ENCODE measurements at places on chromosomes 3 and 15.

DNA sequence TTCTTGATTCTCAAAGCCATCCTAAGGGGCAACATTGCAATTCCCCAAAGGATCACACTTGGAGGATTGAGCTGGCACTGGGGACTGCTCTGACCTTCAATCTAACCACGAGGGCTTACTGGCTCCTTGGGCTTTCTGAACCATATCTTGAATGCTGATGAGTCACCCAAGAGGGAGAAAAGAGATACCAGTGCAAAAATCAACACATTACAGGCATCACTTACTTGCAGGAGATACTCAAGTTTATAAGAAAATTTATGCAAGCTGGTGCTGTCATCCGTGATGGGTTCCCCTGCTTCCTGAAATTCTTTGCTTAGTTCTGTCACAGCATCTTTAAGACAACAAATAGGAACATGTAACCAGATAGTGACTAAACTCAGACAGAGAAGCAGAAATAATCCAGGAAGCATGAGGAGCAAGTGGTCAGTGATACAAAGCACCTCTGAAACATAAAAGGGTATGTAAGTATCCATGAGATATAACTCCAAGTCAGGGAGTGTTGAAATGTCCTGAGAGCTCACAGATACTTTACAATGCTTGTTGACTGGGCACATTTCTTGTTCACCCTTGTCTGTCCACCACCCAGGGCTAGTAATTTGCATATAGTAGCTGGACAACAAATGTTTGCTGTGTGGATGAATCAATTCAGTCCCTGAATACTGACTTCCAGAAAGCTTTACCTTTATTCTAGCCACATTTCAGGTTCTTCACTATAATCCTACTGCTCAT lies 14.1 kb downstream of the FYCO1 start:
- no peak for DNase-seq

DNA sequence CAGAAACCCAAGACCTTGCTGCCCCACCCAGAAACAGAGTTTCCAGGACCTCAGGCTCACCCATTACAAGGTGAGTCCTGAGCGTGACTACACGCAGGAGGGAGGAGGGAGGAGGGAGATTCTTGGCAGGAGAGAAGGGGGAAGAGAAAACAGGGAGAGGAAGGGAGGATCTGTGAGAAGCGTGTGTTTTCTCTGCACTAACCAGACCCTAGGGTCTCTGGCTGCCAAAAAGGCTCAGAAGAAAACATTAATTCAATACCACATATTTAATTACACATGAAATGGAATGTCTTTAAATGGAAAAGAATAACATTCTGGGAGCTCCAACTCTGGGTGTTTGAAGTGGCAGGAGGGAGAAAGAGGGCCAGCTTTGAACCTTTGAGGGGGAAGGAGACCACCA lies 309.0 kb downstream of the NTRK3 start:
- DNase-seq, result no peak

- no peak for DNase-seq
Measured at GRCh38 chr3:157103280-157103679, 56.7 kb downstream of the CCNL1 start.

DNA sequence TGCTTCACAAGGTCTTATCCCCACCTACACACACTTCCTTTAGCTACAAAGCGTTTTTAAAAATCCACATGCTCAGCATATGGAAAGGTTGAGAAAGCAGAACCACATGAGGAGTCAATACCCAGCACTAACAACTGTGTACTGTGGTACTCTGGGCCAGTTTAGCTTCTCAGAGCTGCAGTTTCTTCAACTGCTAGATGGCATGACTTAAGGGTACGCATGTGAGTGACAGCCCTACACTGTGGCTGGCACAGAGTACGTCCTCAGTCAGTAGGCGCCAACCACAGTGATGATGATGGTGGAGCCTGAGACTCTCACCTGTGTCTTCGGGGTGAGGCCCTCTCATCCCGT lies 17.4 kb downstream of the CCDC12 start:
- DNase-seq, result no peak

DNA sequence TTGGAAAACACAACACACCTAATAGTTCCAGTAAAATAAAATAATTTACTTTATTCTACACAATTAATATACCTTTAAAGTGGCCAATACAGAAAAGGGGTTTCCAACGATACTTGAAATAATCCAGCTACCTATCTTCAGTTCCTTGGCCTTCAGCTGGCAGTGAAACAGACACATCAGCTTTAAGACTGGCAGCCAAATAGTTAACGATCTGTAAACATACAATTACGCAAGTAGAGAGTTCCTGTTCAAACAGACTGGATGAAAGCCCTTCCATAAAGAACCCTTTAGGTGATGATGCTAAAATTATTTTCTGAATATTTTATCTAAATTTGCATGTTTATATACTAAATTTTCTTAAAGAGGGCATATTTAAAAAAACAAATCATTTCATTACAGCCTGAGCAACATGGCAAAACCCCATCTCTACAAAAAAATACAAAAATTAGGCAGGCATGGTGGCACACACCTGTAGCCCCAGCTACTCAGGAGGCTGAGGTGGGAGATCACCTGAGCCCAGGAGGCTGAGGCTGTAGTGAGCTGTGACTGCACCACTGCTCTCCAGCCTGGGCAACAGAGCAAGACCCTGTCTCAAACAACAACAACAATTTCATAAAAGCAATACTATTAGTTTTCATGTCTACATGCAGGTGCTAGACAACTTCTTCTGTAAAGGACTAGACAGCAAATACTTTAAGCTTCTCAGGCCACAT lies 12.9 kb downstream of the DYNC1LI1 start:
- no peak for DNase-seq

DNA sequence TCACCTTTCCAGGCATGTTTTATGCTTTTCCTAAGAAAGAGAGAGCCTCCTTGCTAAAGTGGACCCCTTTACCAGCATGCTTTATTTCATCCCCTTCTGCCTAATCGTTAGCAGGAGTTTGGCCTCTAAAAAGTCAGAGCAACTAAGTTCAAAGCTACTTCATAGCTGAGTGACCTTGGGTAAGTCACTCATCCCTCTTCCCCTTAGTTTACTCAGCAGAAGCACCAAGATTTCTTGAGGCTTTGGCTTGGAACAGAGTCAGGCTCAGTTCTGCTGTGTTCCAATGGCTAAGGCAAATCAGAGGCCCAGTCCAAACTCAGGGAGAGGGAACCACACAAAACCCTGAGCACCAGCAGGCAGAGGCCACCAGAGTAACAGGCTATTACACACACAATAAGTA lies 254.9 kb downstream of the TJP1 start:
- DNase-seq, result no peak

- DNase-seq, result no peak
Measured at GRCh38 chr3:86921971-86922680, 68.8 kb downstream of the VGLL3 start.

GRCh38 chr3:38152609-38153008 lies 12.7 kb upstream of the OXSR1 start:
- DNase-seq, result no peak

- DNase-seq, result no peak
Measured at GRCh38 chr15:75054172-75054897, 30.9 kb downstream of the PPCDC start.

DNA sequence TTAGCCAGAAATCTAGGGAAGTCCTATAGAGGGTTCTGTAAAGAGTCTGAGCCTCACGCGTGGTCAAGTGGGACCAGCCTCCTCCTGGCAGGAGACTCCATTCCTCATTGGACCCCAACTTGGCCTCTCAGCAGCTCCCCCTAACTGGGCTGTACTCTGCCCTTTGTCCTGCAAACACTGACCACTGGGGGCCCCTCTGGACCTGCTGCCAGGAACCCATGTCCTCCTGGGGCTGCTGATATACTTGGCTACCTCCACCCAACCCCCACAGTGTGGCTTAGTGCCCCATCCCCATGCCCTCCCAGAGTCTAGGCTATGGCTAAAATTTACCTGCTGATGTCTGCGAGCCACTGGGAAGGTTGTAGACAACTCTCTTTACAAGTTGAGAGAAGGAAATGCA lies 62.7 kb downstream of the UBP1 start:
- no peak for DNase-seq

Measured in skeletal muscle cell (primary cell).